Activated T-cell treated with anti-CD3 and anti-CD28 coated beads, Interleukin-2, amount 50 U/mL, for 4 hours (primary cell): ENCODE measurements at places on chromosomes 11 and 22. TPM values are rescaled to one million over a fixed set of nuclear protein-coding genes. Genes with fewer than 3 reads are reported as not detected.

- no peak for DNase-seq
These were observed 15.0 kb upstream of the CYB5R2 start for GRCh38 chr11:7688238-7688826.

GRCh38 chr11:11528986-11529385 lies 92.8 kb downstream of the GALNT18 start:
- no peak for DNase-seq

The GLYAT gene
- total RNA-seq = not detected

DNA sequence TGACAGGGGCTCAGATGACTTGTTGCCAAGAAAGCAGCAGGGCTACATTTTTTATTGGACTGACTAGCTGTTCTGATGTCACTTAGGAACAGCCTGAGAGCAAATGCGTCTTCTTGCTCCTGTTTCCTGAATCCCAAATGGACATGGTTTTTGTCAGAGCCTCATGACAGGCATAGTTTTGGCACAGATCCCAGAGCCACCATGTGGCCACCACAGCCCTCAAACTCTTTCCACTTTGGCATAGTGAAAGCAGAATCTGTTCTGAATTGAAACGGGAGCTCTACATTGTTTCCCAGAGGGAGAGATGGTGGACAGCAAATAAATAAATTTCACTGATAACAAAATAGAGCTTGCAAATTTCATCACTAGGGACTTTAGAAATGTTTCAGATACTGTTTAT lies 222.2 kb downstream of the C11orf87 start:
- DNase-seq = no peak

- DNase-seq = no peak
These were observed 51.5 kb downstream of the FAM181B start for GRCh38 chr11:82682003-82682751.

The GRM5 gene
- total RNA-seq = not detected

The SELENOH gene
- total RNA-seq = 260 TPM

DNA sequence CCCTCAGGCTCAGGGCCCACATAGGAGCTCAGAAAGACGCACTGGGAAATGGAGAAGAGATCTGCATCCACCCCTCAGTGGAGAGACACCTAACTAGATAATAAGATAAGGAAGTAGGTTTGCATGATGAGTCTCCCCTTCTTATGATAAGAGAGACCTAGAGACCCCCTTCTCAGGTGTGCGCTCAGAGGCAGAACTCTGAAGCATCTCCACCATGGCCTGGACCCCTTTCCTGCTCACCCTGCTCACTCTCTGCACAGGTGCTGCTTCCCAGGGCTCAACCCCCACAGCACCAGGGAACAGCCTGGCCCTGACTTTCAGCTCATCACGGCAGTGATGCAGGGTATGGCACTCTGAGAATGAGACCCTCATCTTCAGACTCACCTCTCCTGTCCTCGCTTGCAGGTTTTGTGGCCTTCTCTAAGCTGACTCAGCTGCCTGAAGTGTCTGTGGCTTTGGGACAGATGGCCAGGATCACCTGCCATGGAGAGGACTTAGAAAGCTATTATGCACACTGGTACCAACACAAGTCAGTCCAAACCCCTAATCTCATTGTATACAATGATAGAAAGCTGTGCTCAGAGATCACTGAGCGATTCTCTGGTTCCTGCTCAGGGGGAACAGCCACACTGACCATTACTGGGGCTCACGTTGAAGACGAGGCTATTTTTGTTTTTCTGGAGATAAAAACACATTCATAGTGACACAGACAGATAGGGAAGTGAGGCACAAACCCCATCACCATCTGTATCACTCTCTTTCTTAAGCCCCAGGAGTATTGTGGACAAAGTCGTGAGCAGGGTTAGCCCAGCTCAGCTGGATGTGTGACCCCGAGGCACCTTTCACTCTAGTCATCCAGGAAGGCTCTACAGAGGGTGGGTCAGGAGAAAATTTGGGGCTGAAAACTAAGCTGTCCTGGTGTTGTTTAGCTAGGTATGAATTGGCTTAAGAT lies 29.7 kb upstream of the IGLL5 start:
- DNase-seq = no peak

GRCh38 chr11:134349109-134349801 lies 17.5 kb downstream of the GLB1L2 start:
- DNase-seq = no peak

GRCh38 chr11:126059238-126059781 lies 3.4 kb downstream of the CDON start:
- no peak for DNase-seq

- DNase-seq = no peak
These were observed 67.5 kb downstream of the PACSIN2 start for GRCh38 chr22:42947211-42947990.

GRCh38 chr22:27490080-27490479 lies 311.5 kb downstream of the MN1 start:
- DNase-seq = no peak

The NXPE1 gene
- not detected for total RNA-seq

DNA sequence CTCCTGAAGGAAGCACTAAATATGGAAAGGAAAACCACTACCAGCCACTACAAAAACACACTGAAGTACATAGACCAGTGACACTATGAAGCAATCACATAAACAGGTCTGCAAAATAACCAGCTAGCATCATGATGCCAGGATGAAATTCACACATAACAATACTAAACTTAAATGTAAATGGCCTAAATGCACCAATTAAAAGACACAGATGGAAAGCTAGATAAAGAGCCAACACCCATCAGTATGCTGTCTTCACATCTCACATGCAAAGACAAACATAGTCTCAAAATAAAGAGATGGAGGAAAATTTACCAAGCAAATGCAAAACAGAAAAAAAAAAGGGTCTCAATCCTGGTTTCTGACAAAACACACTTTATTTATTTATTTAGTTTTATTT lies 171.7 kb downstream of the TTC28 start:
- no peak for DNase-seq

GRCh38 chr11:108085672-108086071 lies 35.7 kb upstream of the ACAT1 start:
- DNase-seq = no peak

The CDKN1C gene
- total RNA-seq = 1.0 TPM
